ENCODE measurements at places on chromosomes 4 and X.

GRCh38 chr4:179028321-179028720 is 1586.1 kb upstream of the AGA start:
- H3K36me3 ChIP-seq: no peaks in the 10 kb centered on the region
- no peak overlapping the region for H3K4me3 ChIP-seq
- H3K4me1 ChIP-seq: no peaks in the 10 kb centered on the region

DNA sequence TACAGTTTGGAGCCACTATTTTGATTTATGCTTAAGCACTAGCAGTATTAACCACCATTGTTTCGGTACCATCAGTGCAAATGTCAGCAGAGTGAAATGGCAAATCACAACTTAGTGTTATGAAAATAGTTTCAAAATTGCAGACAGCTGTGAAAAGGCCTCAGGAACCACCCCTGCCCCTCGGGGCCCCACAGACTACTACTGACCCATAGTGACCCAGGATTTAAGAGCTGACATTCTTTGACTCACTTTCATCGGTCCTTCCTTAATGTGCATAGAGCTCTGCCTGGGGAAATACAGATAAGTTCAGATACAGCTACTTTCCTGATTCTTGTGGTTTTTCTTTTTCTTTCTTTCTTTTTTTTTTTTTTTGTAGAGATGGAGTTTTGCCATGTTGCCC is 3.3 kb upstream of the BBS7 start:
- H3K27me3 ChIP-seq: peaks cover 17% of the 10 kb centered on the region
- no peaks in the 10 kb centered on the region for H3K36me3 ChIP-seq
- H3K4me3 ChIP-seq: no peak overlapping the region
- H3K4me1 ChIP-seq: peaks cover 13% of the 10 kb centered on the region

GRCh38 chr4:26031704-26032103 is 117.7 kb downstream of the SMIM20 start:
- no peak for DNase-seq
- H3K36me3 ChIP-seq: no peaks in the 10 kb centered on the region
- H3K27ac ChIP-seq: no peak overlapping the region
- H3K4me3 ChIP-seq: no peak overlapping the region

DNA sequence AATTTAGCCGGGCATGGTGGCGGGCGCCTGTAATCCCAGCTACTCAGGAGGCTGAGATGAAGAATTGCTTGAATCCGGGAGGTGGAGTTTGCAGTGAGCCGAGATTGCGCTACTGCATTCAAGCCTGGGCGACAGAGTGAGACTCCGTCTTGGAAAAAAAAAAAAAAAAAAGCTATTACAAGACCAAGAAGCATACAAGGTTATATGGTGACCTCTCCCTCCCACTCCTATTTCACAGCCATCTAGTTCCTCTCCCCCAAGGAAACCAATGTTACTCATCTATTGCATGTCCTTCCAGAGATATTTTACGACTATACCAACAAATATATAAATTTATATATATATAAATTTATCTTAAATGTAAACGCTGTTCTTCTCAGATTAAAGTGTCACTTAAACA is 3.2 kb downstream of the SLC9A7 start:
- H3K27me3 ChIP-seq: no peaks in the 10 kb centered on the region
- peaks cover 9% of the 10 kb centered on the region for H3K36me3 ChIP-seq
- DNase-seq: no peak
- no peak overlapping the region for H3K4me3 ChIP-seq

GRCh38 chr4:124997124-124997523 is 284.6 kb upstream of the ANKRD50 start:
- H3K27me3 ChIP-seq: no peaks in the 10 kb centered on the region
- H3K27ac ChIP-seq: no peak overlapping the region
- no peak for DNase-seq
- no peaks in the 10 kb centered on the region for H3K4me1 ChIP-seq

All from activated CD8-positive, alpha-beta T cell treated with anti-CD3 and anti-CD28 coated beads for 36 hours (primary cell).